Bone marrow (tissue), 2 donors: ENCODE measurements at places on chromosomes 3 and 15.
A peak's percentile ranks its signal among the peaks of the same experiment; 100 is the strongest.

GRCh38 chr3:148005456-148005855 lies 596.3 kb downstream of the ZIC1 start:
- DNase-seq: no peak

DNA sequence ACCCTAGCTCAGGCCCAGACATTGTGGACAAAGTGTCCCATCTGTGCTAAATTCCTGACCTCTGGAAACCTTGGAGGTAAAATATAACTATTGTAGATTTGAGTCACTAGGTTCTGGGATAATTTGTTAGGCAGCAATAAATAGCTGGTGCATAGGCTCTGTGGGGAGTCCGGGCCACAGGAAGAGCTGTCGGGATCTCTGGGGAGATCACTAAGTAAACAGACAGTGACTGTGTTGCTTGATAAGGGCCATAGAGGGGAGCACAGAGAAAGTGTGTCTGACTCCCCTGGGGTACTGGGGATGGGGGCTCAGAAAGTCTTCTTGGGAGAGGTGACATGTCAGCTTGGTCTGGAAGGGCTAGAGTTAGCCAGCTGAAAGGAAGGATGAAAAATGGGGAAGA lies 37.7 kb upstream of the MRPS22 start:
- no peak for DNase-seq

DNA sequence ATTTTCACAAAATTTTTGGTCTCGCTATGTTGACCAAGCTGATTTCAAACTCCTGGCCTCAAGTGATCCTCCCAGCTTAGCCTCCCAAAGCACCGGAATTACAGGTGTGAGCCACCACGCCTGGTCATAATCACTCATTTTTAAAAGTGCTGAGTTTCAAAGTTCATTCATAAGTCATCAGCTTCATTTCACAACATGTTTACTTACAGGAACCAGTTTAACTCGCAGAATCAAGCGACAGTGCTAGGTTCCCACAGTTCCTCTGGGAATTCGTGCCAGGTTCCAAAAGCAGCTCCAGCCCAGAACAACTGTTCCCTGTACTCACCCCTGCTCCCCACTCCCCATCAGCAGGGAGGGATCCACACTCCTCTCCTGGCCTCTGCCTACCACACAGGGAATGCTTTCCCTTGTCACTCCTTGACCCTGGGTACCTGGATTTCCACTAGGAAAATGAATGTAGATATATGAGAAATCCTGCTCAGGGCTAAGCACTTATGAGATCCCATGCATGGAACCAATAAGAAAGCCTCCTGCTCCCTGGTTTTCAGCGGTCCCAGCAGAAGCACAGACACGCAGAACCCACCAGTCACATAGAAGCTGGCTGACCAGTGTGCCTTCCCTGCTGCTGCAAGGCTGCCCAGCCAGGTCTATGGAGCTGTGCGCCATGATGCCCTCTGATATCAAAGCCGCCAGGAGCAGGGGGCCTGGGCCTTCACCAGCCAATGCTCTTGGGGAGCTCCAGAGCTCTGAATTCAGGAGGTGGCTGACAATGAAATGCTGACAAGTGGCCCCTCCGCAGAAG lies 72.3 kb downstream of the ITGB5 start:
- DNase-seq: no peak

DNA sequence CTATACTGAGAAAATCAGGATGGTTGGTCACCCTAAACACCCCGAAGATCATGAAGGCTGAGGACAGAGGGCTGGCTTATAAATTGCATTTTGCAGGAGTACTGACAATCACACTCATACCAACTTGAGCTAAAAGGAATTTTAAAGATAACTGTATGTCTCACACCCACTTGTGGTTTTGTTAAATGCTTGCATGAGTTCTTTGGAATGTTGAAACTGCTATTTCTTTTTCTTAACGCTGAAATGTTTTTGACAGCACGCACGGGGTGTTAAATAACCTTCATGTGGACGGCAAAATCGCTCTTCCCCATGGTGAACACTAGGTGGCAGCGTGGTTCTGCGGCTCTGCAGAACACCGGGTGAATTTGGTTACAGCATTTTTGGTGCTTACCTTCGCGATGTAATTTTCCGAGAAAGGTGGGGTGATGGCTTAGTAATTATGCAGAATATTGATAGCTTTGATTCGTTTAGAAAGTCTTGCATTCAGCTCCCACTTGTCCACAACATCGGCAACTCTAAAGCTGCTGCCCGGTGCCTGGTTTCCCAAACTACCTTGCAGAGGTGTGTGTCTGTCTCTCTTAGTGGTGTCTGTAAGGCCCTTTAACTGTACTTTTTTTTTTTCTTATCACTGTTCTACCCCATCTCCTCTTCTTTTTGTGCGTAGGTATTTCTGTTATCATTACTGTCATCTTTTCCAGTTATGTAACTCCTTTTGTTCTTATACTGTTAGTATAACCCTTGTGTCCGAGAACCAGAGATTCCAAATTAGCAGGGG lies 51.7 kb downstream of the ARNT2 start:
- peak; percentile 16 for DNase-seq

DNA sequence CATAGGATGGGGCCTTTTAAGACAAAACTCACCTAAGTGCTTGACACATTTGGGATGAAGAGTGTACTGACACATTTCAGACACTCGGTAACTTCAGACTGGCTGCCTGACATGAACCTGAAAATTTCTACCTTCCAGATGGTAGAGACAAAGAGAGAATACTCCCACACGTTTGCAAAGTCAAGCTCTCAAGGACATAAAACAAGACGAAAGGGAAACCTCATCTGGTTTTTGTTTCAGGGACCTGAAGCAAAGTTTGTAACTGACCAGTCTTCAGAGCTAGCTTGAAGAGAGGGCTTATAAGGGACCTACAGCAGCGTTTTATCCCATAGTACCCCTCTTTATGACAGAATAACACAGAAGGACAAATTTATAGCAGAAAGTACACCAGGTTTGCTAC lies 41.9 kb downstream of the ZNF621 start:
- no peak for DNase-seq

DNA sequence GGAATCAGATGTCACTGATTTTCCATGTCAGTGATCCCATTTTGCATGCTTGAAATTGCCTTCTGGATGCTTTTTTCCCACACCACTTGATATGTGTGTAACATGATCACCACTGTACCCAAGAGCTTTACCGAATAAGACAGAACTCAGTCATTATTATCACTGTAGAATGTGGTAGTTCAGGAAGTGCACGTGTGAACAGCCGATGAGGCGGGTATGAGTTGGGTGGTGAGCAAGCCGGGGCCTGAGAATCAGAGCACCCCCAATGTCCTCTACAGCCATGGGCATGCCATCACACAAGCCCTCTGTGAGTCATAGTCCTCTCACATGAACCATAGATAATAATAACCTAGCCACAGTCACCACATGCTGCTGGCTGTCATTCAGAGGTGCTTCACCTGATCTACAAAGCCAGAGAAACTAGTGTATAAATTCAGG lies 470.8 kb downstream of the SOX2 start:
- no peak for DNase-seq
